NCI-H1436 (cell line): ENCODE measurements at places on chromosomes 12 and 14.

DNA sequence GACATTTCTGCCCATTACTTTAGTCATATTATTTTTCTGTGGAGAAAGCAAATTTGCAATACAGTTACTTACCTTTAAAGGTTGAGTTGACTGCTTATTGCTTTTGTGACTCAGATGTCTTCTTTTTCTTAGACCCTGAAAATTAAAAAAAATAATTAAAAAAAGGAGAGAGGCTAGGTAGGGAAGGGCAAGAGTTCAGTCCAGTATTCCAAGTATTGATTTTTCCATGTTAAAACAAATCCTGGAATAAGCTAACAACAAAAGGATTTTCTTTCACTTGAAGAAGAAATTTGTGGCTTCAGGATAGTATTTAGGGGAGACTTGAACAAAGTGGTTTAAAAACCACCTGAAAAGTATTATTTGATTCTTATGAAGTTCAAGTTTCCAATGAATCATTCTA lies 49.4 kb downstream of the LMNTD1 start:
- no peak for DNase-seq

GRCh38 chr12:114689075-114689994 lies 5.4 kb upstream of the TBX3 start:
- no peak for DNase-seq

DNA sequence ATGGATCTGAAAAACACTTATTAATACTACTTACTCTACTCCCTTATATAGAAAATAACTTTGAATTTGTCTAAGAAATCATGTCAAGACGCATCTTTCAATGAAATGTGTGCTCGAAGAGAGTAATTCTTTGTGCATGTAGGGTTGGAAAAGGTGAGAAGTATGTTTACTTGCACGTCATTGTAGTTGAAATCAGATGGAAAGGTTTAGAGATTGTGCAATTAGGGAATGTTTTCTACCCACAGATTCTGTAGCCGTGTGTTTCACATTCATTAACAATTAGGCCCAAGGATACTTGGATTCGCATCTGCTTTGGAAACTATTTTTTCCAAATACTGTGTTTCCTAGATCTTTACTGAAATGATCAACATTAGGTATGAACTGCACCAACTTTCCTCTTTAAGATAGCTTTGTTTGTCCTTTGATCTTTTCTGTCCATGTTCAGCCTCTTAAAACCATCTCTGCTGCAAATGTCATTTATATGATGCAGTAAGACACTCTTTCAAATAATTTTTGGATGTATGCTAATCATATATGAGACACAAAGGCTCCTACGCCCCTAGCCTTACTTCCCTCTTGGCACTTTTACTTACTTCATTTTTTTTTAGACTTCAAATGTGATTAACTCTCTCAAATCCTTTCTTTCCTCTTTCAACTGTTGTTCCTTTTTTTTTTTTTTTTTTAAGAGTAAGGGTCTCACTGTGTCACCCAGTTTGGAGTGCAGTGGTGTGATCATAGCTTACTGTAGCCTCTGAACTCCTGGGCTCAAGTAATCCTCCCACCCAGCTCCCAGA lies 58.0 kb upstream of the PSMA6 start:
- no peak for DNase-seq

DNA sequence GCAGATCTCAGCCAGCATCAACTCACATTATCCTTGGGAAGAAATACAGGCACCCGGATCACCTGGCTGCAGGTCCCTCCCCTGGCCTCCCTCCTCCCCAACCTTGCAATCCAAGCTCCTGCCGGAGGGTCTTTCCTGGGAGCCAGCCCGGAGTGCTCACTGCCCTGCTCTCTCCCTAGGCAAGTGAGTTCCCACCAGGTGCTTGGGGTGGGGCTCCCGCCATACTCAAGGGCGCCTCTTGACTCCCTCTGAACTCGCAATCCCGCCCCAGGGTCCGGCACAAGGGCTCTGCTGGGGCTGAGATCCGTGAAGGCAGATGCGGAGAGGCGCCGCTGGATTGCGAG lies 1.2 kb upstream of the CEP170B start:
- DNase-seq: no peak

DNA sequence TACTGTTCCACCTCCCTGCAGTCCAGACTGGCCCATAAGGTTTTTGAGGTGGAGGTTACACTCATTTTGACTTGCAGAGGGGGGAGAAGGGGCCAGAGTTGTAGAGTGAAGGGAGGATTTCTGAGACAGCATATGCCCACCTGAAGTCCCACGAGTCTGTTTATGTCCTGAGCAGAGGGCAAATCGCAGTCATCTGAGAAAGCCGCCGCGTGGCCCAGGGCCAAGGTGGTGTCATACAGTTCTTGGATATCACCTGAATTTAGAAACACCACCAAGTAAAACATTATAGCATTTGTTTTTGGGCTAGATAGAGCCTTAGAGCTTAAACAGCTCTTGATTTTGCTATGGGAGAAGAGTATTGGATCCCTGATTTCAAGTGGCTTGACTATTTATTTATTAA lies 30.9 kb downstream of the TDG start:
- DNase-seq: no peak

- no peak for DNase-seq
Measured at GRCh38 chr14:89600950-89601826, 184.2 kb upstream of the FOXN3 start.

DNA sequence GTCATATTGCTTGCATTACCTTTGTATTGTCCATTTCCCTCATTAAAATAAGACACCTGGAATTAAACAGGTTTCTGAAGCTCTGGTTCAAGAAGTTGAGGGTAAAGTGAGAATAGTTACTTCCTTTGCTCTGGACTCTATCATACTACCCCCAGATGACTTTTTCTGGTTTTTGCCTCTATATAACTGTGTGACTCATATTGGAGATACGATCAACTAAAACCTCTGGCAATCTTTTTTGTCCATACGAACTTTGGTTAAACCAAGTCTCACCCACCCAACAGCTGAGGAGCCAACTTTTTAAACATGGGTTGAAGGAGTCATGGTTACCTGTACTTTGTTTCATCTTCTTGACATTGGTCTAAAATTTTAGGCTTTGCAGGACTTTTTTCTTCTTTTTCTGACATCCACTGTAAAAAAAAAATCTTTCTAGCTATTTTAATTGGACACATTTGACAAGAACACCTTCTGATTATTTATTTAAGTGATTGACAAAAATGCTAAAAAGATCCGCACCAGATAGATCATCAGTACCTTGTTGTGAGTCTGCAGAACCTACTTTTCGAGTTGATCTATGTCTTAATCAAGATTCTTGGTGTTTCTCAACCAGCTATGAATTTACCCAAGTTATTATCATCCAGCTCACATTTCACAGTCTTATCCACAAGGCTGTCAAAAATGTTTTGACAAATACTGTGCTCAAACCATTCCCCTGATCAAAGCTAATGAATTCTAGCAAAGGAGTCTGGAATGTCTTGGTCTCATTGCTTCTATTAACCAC lies 166.0 kb downstream of the IPO8 start:
- no peak for DNase-seq

- no peak for DNase-seq
Measured at GRCh38 chr14:42869681-42870080, 1263.0 kb downstream of the LRFN5 start.

DNA sequence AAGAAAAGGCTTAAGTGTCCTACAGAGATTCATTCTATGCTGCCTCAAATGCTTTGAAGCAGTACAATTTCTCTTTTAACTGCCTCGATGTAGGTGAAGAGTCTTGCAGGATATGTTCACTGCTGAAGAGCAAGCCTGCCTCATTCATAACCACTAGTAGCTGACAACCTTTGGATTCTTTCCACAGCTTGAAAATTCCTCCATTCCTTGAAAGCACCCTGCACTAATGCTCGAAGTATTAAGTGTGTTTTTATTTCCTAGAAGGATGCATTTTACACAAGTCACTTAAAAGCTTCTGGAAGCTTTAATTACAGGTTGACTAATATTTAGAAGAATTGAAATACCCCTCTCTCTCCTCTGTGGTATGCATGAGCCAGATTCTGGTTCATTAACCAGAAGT lies 429.4 kb downstream of the DIO2 start:
- no peak for DNase-seq

DNA sequence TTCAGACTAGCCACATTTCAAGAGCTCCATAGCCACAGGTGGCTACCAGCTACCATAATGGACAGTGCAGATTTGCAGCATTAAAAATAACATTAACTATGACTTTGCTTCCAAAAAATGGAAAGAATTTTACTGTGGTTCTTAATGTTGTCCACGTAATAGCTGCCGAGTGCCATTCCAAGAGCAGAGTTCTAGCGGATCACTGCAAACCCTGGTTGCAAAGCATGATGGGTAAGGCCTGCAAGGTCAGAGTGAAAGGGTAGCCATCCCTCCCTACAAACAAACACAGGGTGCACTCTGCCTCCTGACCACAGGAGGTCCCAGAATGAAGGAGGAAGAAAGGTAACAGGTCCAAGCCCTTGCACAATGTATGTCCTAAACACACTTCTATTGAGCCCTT lies 157.6 kb downstream of the DPF3 start:
- DNase-seq: no peak

- no peak for DNase-seq
Measured at GRCh38 chr12:132727091-132727794, 16.6 kb downstream of the PGAM5 start.
